ENCODE measurements at places on chromosomes 11 and 22.

- no peak for DNase-seq
These were observed 66.7 kb downstream of the SEZ6L start for GRCh38 chr22:26235792-26236487.

- DNase-seq, result no peak
These were observed 3.9 kb downstream of the ATF4 start for GRCh38 chr22:39524089-39524752.

DNA sequence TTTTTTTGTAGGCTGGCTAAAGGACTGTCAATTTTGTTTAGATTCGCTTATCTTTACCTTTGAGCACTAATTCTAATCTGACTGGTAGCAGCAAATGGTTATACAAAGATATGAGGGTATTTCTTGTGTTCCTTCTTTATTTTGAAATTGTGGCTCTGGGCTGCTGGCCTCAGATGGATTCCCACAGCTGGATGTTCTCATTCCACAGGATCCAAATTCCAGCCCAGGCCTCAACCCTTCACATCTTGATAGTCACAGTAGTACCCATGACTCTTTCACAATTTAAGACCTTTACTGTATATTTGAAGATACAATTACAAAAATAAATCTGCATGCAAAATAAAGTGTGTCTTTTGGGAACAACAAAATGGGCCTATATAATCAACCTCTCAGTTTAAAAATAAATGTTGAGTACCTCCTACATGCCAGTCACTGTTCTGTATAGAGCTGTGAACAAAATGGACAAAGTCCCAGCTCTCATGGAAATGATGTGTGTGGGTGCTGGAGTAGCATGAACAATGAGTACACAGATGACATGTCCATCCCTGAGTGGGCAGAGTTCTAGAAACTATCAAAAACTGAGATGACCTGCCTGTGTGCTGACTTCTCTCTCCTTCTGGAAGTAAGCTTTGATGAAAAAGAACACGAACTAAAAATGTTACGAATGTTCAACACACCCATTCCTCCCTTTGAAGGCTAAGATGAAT lies 51.7 kb upstream of the FBXO3 start:
- no peak for DNase-seq

- DNase-seq, result no peak
These were observed 162.9 kb upstream of the ZBED5 start for GRCh38 chr11:11020747-11021149.

- no peak for DNase-seq
These were observed 272.0 kb upstream of the SESN3 start for GRCh38 chr11:95503047-95503446.

All from stimulated activated CD8-positive, alpha-beta memory T cell treated with anti-CD3 and anti-CD28 coated beads, Interleukin-4, amount 100 ng/mL, for 1 hour (primary cell).